Pulmonary artery endothelial cell (primary cell): ENCODE measurements at places on chromosomes 1 and 21.

DNA sequence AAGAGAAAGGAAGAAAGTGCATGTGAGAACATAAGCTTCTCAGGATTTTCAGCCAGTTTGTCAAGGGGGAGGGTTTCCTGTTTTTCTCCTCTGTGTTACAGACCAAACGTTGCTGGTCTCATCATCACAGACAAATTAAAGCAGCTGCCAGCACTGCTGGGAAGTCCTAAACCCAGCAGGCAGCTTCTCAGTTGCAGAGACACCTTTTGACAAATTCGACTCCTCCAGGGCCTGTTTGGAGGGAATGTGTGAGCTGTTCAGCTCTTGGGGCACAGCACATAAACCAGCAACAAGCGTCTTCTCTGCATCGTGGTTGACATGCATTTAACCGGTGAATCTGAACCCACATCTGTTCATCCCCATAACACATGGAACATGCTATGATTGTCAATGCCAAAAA is 454.6 kb upstream of the RUNX1 start:
- DNase-seq, result no peak

GRCh38 chr1:173420330-173420806 is 56.8 kb upstream of the PRDX6 start:
- DNase-seq, result peak; percentile 30

DNA sequence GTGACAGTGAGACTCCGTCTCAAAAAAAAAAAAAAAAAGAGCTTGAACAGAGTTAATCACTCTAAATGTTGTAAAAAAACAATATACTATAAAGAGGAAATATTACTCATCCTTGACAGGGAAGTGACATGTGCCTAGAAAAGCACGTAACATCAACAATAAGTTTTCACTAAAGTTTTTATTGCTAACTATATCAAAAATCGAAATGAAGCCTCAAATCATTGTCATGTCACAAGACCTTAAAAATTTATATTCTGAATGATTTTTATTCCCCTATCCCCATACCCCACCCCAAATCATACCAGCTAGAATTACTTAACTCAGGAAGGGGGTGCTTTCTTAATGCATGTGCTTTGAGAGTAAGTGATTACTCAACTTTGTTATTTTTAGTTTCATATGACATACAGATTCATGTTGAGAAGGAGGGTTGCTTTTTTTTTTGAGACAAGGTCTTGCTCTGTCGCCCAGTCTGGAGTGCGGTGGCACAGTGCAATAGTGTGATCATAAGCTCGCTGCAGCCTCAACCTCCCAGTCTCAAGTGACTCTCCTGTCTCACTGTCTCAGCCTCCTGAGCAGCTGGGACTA is 53.6 kb upstream of the MUTYH start:
- DNase-seq, result no peak

- no peak for DNase-seq
These were observed 600.5 kb downstream of the LTN1 start for GRCh38 chr21:28391938-28392849.

GRCh38 chr1:187839873-187840272 is 1011.1 kb downstream of the PLA2G4A start:
- no peak for DNase-seq

DNA sequence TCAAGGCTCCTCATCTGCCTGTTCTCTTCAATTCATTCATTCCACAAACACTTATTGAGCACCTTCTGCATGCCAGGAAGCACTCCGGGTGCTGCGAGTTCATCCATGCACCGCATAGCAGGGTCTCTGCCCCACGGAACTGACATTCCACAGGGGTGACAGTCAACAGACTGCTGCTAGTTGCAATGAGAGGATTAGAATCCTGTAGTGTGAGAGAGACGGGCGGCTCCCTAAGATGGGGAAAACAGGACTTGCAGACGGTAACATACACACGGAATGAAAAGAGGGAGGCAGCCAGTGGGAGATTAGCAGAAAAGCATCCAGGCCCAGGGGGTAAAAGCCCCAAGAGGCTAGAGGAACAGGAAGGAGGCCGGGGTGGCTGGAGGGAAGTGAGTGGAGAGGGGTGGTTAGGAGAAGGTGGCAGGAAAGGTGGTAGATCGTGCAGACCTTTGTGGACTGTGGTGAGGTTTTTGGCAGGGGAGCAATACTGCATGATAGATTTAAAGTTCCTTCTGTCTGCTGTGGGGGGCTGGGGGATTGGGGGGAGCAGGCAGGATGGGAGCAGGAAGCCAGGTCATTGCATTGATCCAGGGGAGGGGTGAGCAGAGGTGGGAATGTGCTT is 6.6 kb downstream of the TNFRSF8 start:
- DNase-seq, result no peak

DNA sequence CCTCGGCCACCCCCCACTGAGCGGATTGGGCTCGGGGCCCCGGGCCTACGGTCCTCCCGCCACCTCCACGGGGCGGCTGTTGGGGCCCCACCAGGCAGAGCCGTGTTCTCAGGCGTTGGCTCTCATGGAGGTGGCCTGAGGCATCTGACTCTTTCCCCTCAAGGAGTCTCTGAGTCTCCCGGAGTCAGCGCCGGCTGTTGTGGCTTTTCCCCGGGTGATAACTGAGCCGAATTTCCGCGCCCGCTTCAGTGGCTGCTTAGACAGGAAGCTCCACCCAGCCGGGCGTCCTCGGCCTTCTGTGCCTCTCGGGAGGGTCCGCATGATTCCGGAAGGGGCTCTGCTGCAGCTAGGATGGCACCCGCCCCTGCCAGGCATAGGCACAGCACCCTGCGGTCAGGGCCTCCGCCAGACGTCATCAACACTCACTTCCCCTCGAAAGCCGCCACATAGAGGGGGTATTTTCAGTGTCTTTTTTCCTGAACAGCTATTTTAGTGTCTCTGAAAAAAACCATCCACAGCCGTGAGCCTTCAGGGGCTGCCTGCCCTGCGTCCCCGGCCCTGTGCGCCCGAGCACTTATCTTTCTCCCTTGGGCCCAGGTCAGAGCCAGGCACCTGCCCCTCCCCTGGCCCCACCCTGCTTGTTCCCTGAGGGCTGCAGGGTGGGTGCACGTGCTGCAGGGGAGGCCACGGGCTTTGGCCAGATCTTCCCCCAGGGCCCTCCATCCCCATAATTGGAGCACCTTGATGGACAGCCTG is 72.9 kb downstream of the SKI start:
- DNase-seq, result no peak

- DNase-seq, result peak; percentile 17
These were observed 443.5 kb upstream of the B3GALT2 start for GRCh38 chr1:193629875-193630274.

DNA sequence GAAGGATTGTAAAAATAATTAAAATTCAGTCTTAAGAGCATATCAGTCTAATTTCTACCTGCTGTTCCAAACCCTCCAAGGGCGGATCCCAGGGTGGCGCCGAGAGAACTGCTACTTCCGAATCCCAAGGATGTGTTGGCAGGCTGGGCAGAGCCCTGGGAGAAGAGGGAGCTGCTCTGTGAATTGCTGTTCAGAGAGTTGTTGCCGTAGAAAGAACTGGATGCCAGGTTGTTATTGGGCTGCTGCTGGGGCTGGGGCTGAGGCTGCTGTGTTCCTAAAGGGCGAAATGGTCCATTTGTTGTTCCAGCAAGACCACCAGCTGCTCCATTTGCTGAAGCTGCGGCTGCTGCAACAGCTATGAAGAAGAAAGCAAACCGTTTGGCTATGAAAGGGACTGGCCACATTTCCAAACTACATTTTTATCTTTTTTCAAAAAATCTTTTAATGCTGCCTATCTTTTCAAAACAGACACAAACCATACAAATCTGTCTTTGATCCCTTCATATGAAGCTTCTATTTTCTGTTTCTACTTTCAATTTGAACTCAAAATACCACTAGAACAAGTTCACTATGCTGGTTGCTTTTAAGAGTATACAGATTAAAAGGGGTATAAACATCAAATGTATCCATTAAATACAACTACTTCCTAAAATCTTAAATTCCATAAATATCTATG is 57.5 kb upstream of the SDC3 start:
- DNase-seq, result no peak

- DNase-seq, result no peak
These were observed 76.7 kb downstream of the LAMC2 start for GRCh38 chr1:183262628-183263200.
